Ovary (tissue), 10 donors: ENCODE measurements at places on chromosomes 5 and 9. TPM values are rescaled to one million over a fixed set of nuclear protein-coding genes. Genes with fewer than 3 reads are reported as not detected.
A peak's percentile ranks its signal among the peaks of the same experiment; 100 is the strongest.

- H3K27me3 ChIP-seq, result no peaks in the 10 kb centered on the region
- H3K36me3 ChIP-seq, result no peaks in the 10 kb centered on the region
- H3K4me1 ChIP-seq, result no peaks in the 10 kb centered on the region
- no peak for DNase-seq
- H3K4me3 ChIP-seq, result no peak overlapping the region
- no peak overlapping the region for H3K27ac ChIP-seq
Measured at GRCh38 chr5:160305319-160305718, 7.0 kb downstream of the CCNJL start.

SPATA31A3 gene
- total RNA-seq, result not detected

GRCh38 chr5:7851617-7852289 lies 820 bp upstream of the CFAP90 start:
- peak overlapping the region; percentile 57 for H3K27ac ChIP-seq
- H3K4me3 ChIP-seq, result no peak overlapping the region
- DNase-seq, result no peak
- no peaks in the 10 kb centered on the region for H3K36me3 ChIP-seq
- H3K27me3 ChIP-seq, result no peaks in the 10 kb centered on the region

DNA sequence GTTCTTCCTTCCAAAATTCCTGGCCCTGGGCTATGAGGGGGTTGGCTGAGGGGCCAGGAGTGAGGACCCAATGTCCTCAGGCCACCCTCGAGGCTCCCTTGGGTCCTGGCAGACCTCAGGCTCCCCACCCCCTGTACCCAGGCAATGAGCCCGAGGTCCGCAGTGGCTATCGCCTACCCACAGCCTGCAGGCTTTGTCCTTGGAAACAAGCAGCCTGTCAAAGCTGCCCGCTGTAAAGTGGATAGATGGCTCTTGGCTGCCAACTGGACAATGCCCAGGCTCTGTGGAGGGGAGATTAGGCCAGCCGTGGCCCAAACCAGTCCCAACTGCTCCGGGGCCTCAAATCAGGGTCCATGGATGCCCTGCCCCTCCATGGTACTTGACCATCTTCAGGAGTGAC lies 2.2 kb upstream of the ADGRD2 start:
- H3K27ac ChIP-seq, result no peak overlapping the region
- H3K4me3 ChIP-seq, result no peak overlapping the region
- peaks cover 3% of the 10 kb centered on the region for H3K4me1 ChIP-seq
- no peak for DNase-seq

FAM153A gene
- total RNA-seq, result 12.4 TPM

- H3K27ac ChIP-seq, result no peak overlapping the region
- no peaks in the 10 kb centered on the region for H3K27me3 ChIP-seq
- peaks cover 3% of the 10 kb centered on the region for H3K4me1 ChIP-seq
- no peak overlapping the region for H3K4me3 ChIP-seq
Measured at GRCh38 chr5:38105801-38106200, 152.6 kb upstream of the EGFLAM start.

GRCh38 chr9:73537561-73537960 lies 385.9 kb downstream of the ANXA1 start:
- no peak for DNase-seq
- H3K4me1 ChIP-seq, result no peaks in the 10 kb centered on the region
- no peak overlapping the region for H3K4me3 ChIP-seq
- no peak overlapping the region for H3K27ac ChIP-seq
- H3K27me3 ChIP-seq, result no peaks in the 10 kb centered on the region

DNA sequence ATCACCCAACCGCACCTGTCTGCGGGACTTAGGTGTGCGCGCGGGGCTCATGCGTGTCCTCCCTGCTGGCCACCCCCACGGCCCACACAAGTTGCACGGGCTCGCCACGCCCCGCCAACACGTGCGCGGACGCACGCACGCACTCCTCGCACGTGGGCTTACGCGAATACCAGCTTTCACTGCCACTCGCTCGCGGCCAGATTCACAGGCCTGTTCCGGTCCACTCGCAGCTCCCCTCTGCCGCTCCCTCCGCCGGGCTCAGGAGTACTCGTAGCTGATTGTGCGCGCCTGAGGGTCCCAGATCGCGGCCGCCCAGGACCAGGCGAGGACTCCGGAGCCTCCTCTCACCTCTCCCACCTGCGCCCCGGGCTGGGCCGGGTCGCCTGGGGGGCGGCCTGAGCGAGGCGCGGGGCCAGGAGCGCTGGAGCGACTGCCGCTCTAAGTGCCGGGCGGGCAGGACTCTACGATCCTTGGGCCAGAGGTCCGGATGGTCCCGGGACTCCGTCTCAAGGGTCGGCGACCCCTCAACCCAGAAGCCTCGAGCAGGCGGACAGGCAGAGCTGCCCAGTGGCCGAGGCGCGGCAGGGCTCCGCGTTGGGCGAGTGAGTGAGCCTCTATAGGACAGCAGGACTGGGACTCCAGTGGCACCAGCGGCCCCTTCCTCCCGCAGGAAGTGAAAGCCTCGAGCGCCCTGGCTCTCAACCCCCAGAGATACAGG lies 3.4 kb downstream of the PCDHGC5 start:
- peaks cover 4% of the 10 kb centered on the region for H3K4me1 ChIP-seq
- H3K27ac ChIP-seq, result no peak overlapping the region
- no peak for DNase-seq
- no peak overlapping the region for H3K4me3 ChIP-seq

DNA sequence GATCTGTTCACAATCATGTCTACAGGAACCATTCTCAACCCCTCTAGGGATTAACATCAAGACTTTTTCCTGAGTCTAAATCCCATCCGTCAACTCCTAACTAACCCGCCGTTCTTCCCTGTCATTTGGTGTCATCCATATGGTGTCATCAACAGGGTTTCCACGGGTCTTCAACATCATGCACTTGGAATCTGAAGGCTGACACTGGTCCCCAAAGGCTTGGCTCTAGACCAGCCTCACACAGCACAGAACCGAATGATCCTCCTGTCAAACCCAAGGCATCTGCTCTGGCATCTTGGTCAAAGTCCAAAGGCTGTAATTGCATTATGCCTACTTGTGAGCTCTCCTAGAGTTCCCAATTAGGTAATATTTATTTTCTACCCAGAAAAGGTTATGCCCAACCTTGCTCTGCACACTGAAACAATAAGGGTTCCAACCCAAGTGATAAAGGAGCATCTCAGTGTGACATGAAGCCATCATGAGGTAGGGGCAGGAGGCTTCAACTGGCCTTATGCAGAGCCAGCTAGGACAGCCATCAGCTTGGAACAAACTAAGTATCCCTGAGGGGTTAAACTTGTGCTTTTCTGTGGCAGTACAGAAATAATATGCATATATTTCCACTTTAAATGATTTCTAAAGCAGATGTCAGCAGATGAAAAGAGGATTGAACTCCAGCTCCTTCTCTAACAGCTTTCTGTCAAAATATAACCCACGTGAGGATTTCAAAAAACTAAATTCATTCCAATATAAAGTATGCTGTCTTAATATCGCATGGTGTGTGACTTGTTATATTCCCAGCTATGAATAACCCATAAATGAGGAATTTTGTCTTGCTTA lies 13.9 kb downstream of the ENC1 start:
- no peak for DNase-seq
- H3K36me3 ChIP-seq, result no peaks in the 10 kb centered on the region
- H3K27me3 ChIP-seq, result no peaks in the 10 kb centered on the region
- no peak overlapping the region for H3K27ac ChIP-seq
- no peak overlapping the region for H3K4me3 ChIP-seq
- H3K4me1 ChIP-seq, result peaks cover 3% of the 10 kb centered on the region

SHISAL2B gene
- total RNA-seq, result not detected

BRINP1 gene
- not detected for total RNA-seq

OTP gene
- total RNA-seq, result not detected

DNA sequence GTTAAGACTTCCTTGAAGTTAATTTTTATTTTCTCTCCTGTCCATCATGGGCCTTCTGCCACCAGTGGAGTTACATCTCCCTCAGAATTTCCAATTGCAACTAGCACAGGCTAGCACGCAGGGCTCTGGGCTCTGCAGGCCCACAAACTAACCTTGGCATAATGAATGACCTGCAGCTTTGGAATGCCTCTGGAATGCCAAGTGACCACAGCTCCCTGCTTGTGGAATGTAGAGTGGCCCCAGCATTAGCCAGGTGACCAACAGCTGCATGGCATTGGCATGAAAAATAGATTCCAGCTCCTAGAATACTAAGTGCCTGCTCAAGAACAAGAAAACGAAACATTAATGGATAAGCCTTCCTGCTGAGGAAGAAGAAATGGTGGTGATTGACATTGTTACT lies 726.1 kb downstream of the BRINP1 start:
- no peaks in the 10 kb centered on the region for H3K36me3 ChIP-seq
- H3K4me3 ChIP-seq, result no peak overlapping the region
- DNase-seq, result no peak
- H3K27ac ChIP-seq, result no peak overlapping the region
- H3K4me1 ChIP-seq, result no peaks in the 10 kb centered on the region
- H3K27me3 ChIP-seq, result no peaks in the 10 kb centered on the region

DNA sequence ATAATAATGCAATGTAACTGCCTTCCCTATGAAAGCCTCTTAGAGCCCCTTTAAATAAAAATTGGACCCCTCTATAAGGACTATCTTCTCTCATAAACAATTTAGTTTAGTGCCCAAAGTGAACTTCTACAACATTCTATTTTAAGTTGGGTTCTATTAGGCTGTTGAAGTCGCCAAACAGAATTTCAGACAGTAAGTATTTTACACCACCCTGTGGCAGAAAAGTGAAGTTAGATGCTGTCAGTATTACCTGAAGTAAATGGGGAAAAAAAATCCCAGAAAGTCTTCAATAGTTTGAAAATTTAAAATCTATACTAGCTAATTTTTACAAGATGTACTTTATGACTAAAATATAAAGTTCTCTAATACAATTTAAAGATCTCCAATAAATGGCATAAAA lies 29.5 kb downstream of the CAAP1 start:
- no peak overlapping the region for H3K27ac ChIP-seq
- DNase-seq, result no peak
- no peaks in the 10 kb centered on the region for H3K27me3 ChIP-seq
- no peak overlapping the region for H3K4me3 ChIP-seq
- no peaks in the 10 kb centered on the region for H3K36me3 ChIP-seq

TLR4 gene
- 8.9 TPM for total RNA-seq

DNA sequence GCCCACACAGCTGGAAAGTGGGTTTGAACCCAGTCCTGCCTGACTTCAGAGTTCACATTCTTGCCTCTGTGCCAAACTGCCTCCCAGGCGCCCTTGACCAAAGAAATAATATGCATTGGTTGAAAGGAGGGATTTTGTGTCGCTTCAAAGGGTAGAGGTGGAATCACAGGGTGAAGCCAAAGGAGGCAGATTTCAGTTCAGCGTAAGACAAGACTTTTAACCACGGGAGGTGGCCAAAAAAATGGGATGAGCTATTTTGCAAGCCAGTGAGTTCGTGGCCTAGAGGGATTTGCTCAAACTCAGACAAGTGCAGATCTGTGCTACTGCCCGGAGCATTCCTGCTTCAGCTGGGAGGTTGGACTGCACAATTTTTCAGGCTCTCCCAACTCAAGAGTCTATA lies 57.6 kb upstream of the RANBP3L start:
- no peak for DNase-seq
- no peaks in the 10 kb centered on the region for H3K27me3 ChIP-seq
- no peak overlapping the region for H3K27ac ChIP-seq
- no peak overlapping the region for H3K4me3 ChIP-seq
- no peaks in the 10 kb centered on the region for H3K4me1 ChIP-seq

GARIN3 gene
- not detected for total RNA-seq
